ENCODE measurements at places on chromosomes 11 and 22.

DNA sequence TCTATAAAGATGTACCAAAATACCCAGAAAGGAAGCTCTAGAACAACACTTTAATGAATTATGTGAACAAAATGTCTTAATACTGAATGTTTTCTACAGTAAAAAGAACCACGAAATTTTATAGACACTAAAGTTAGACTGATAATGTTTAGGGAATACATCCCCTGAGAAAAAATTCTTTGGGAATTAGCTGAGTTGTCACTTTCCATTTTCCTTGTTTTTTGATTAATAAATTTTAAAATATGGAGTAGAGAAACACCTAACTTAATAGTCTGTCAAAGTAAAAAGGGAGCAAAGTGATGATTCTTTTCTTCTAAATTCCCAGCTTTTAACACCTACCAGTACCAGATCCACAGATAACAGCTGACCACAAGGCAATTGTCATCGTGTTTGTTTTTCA, 23.1 kb upstream of the SCN3B start:
- DNase-seq: no peak

DNA sequence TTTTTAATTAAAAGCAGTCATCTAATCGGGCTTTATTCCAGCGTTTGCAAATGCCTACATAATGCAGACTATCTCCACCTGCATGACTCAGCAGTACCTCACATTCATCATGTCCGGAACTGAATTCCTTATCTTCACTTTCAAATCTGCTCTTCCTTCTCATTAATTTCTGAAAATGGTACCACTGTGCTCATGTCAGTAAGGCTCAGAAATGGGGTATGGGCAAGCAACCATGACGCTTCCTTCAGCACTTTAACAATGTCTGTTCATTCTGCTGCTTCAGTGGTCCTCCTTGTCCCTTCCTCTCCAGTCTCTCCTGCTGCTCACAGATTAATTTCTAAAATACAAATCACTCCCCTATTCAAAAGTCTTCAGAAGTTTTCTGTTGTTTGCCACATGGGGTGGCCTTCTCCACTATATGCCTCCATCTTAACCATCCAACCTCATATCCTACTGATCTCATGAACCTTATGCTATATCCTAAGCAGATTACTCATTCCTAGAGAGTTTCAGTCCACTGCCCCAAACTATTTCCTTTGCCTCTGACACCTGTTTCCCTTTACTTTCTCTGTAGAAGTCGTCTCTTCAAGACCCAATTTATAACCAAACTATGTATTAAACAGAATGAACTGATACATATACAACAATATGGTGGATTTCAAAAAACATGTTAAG, 7.0 kb downstream of the GTF2H1 start:
- no peak for DNase-seq

GRCh38 chr11:99198215-99198614, 177.5 kb downstream of the CNTN5 start:
- no peak for DNase-seq

DNA sequence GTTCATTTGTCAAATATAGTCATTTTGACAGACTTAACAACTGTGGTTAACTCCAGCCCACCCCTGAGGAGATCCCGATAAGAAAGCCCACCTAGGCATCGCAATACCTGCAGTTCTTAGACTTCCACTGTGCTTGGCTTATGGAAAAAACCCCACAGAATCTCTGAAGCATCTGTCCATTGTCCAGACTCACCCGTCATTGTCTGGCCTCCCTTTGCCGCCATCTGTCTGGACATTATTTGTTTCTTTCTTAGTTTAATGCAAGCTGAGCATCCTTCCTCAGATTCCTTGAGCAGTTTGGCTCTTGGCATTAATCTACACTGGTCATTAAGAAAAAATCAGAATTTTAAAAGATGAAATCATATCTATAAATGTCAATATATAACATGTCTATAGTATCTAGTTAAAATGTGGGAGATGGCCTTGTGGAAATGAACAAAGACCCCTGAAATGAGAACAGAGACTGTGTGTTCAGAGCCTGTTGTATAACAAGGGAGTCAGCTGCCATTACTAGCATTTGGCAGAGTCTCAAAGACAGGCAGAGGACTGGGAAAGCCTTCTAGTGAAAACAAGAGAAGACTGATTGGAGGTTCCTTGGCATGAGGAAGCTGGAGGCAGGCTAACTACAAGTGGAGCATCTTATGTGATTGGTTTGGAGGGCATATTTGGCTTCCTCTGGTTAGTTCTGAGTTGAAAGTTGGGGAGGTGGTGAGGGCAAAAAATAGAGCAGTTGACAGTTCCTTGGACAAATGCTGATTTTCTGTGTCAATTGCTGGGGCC, 80.4 kb downstream of the SPON1 start:
- no peak for DNase-seq

DNA sequence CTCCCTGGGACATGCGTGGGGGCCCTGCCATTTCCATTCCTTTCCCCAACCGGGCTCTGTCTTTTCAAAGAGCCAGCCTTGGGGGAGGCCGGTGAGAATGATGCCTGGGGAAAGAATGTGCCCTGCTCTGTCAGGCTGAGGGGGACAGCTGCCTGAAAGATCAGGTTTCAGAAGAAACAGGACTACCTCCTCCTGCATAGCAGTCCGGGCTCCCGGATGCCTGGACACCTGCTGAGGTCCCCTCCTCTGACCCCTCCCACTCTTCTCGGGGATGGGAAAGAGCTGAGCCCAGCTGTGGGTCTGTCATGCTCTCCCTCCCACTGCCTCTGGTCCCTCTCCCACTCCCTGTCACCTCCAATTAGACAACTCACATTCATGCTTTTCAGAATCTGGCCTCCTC, 41.8 kb upstream of the CDON start:
- DNase-seq: no peak

DNA sequence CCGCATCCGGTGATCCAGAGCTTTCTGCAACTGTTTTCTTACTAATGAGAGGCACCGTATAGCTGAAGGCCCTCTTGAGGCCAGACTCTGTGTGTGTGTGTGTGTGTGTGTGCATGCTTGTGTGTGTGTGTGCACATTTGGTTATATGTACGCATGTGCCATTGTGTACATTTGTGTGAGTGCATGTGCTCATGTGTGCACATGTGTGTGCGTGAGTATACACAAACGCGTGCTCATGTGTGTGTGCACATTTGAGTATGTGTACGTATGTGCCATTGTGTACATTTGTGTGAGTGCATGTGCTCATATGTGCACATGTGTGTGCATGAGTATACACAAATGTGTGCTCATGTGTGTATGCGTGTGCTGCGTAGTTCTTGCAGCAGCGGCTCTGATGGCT, 12.3 kb upstream of the FGF19 start:
- DNase-seq: no peak

GRCh38 chr11:115887727-115888126, 383.5 kb upstream of the CADM1 start:
- DNase-seq: no peak

DNA sequence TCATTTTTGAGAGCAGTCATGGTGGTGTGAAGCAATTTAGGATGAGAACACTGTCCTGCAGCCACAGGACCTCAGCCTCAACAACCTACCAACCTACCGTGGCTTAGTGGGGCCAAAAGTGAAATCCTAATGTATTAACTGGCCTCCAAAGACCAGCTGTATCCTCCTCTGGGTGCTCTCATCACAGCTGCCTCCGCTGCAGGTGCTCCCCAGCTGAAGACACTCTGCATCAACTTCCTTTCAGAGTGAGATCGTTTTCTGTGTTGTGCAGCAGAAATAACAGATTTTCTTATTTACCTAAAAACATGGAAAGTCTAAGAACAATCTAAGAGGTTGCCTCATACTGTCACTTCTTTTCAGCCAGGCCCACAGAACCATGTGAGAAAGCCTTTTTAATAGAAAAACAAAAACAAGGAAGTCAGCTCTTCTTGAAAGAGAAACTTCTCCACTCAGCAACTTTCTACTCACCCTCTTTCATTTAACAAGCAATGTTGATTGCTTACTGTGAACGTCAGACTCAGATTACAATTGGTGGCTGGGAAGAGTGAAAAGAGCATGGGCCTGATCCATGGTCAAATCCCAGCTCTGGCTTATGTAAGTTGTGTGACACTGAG, 136.1 kb downstream of the TENM4 start:
- no peak for DNase-seq

DNA sequence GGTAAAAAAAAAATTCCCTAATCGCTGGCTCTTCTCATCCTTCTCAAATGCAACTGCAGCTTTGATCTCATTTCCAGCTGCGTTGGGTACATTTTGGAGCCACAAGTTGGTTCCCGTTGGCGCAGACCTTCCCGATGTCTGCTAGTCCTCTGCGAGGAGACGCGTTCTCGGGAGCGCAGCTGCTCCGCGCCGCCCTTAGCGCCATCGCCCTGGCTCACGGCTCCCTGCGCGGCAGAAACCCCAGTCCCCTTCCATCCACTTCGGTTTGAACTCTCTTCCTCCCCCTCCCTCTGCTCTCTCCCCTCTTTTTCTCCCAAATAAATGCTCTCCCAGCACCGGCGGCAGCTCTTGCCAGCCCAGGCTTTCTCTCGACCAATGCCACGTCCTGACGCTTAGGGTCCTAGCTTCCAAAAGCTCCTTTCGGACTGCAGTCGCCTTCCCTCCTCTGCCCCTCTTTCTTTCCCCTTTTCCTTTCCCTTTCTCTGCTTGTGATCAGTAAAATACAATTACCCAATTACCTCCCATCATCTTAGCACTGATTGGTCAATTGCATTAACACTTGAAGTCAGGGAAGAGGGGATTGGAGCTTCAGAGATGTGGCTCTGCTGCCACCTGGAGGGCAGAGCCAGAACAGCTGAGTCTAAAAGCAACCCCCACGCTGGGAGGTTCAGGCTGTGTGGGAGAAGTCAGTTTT, 1165.7 kb downstream of the LRRC4C start:
- peak; percentile 93 for DNase-seq

GRCh38 chr11:123362186-123362585, 67.9 kb upstream of the GRAMD1B start:
- DNase-seq: no peak

DNA sequence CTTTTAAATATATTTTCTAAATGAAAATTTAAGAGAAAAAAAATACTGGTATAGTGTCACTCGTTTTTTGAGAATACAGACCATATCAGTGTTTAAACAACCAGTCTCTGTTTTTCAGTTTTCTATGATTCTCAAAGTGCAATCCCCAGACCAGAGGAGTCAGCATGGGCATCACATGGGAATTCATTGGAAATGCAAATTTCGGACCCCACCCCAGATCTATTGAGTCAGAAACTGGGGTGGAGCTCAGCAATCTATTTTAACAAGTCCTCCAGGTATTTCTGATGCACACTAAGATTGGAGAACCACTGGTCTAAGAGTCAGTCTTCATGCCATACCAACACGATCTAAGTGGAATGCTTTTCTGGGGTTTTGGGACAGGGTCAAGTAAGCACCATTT, 66.1 kb downstream of the FAR1 start:
- DNase-seq: no peak

DNA sequence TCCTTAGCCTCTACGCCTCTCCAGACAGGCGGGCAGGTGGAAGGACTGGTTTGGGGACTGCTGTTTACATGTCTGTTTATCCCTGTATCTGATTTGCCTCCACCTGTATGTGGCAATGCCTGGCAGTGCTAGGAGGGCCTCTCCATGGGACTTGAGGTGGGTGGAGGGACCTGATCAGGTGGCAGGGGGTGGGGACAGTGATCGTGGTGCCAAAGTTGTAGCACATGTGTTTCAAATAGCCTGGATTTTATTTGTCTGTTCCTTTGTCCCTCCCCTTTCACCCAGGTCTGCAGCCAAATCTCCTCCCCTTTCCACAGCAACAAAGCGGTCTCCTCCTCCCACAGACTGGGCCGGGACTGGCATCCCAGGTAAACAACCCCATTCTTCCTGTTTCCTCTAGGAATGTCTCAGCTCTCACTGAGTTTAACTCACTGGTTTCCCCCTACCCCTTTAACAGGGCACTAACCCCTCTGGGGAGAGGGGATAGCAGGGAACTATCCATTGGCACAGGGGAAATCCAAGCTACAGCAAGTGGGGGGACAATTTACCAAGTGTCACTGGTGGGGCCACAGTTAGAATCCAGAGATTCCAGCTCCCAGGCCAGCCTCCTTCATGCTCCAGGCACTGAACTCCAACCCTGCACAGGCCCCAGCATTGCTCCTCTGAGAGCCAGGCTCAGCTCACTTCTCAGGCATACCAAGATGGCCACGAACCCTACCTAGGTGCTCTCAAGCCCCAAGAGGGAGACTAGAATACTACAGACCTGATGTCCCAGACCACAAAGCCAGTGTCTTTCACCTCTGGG, 22.9 kb upstream of the TLCD5 start:
- DNase-seq: no peak

- DNase-seq: peak; percentile 25
Measured at GRCh38 chr11:134275534-134276395, at the start of gene GLB1L3. Gene GLB1L3 (plus strand): TSS chr11:134276379. CDS start chr11:134276741, 362 bp downstream.

GRCh38 chr22:46368422-46368821, 32.9 kb downstream of the TRMU start:
- no peak for DNase-seq

DNA sequence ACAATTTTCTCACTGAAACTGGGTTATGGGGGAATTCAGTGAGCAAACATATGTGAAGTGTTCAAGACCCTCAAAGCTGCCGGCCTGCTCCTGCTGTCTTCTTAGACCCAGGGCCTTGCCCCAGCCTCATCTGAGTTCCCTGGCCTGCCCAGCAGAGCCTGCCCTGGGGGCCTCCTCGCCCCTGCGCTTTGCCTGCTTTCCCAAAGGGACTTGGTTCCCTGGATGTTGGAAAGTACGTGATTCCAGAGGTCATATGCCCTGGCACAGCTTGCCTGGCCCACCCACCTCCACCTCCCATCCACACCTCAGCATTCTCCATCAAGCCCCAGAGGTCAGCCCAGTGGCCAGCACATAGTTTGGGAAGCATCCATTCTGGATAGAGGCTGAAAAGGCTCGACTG, 13.7 kb upstream of the POU2F3 start:
- DNase-seq: no peak

DNA sequence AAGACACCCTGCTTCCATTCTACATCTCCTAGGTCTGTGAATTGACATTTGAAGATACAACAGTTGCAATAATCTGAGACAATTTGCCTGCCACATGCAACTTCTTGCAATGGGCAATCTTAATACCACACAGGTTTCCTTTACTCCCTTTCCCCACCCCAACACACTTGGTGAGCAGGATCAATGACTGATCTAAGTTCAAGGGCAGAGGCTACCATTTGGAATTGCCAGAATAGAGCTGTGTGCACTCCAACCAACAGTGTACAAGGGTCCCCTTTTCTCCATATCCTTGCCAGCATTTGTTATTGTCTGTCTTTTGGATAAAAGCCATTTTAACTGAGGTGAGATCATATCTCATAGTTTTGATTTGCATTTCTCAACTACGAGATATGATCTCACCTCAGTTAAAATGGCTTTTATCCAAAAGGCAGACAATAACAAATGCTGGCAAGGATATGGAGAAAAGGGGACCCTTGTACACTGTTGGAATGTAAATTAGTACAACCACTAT, 2.9 kb upstream of the NNMT start:
- DNase-seq: no peak

GRCh38 chr11:12824281-12825041, 150.2 kb downstream of the TEAD1 start:
- no peak for DNase-seq

- peak; percentile 33 for DNase-seq
Measured at GRCh38 chr11:121086866-121087265, 14.2 kb upstream of the TECTA start.

All from fibroblast of skin of scalp (primary cell).